ENCODE measurements at places on chromosomes 6 and 20.

DNA sequence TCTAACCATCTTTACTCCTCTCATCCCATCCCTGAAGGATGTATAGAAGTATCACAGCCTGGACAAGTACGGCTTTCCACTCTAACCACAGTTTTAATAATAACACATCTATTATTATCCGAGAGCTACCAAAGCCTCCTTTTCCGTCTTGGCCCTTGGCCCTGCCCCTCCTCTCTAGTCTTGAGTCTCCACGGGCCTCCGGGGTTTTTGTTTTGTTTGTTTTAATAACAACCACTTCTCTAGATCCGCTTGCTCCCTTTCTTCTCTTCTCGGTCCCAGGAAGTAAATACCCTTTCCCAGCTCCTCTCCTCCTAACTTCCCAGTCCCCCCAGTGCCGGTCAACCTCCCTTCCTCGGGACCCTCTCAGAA is 661 bp downstream of the LCA5 start:
- no peak for DNase-seq

- no peak for DNase-seq
These were observed 16.1 kb upstream of the LAMP5 start for GRCh38 chr20:9498322-9498721.

GRCh38 chr20:14885661-14886060 is 548.2 kb upstream of the FLRT3 start:
- no peak for DNase-seq

DNA sequence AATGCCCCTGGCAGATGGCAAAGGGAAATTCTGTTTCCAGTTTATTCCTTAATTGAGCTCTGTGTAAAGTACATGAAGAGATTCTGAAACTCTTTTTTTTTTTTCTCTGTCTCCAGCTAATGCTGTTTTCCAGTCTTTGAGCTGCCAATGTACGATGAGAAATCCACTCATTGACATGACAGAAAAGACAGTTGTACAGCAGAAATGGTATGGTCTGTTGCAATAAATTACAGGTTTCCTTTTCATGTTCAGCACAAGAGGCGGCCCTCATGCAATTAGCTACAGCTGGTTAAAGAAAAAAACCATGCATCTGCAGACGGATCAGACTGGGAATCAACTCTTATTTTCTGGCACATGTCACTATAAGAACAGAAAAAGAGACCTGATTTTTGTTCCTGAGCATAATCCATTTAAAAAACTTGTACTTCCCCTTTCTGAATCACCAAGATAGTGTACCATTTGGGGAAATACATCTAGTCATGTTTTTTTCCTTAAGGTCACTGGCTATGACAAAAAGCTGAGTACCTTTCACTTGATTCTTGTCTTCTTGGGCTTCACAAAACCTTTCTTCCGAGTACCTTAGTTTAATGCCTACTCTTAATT is 289.8 kb upstream of the PREP start:
- DNase-seq = no peak

- DNase-seq = no peak
These were observed 7.1 kb downstream of the CABLES2 start for GRCh38 chr20:62400021-62400420.

DNA sequence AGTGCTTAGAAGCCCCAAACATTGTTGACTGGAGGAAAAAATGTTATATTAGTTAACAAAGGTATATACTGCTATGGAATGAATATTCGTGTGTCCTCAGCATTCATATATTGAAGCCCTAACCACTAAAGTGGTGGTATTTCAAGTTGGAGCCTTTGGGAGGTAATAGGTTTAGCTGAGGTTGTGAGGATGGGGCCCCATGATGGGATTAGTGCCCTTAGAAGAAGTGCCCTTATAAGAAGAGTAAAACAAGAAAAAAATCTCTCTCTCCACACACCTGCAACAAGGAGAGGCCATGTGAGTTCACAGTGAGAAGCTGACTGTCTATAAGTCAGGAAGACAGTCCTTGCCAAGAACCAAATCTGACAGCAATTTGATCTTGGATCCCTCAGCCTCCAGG is 761.7 kb upstream of the FLRT3 start:
- no peak for DNase-seq

DNA sequence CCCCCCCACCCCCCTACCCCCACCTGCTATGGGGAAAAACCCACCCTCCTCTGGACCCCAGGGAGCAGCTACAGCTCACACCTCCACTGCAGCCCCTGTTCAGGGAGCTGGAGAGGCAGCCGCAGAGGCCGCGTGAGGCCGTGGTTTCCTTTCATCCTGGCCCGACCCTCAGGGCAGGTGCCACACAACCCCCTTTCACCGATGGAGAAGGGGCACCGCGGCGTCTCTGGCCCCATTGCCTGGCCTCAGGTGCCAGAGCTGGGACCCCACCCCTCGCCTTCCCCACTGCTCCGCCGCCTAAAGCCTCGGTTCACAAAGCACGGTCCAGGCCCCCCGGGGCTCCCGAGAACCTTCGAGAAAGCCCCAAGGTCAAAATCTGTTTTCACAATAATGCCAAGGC is 11.8 kb upstream of the KCNQ2 start:
- no peak for DNase-seq

DNA sequence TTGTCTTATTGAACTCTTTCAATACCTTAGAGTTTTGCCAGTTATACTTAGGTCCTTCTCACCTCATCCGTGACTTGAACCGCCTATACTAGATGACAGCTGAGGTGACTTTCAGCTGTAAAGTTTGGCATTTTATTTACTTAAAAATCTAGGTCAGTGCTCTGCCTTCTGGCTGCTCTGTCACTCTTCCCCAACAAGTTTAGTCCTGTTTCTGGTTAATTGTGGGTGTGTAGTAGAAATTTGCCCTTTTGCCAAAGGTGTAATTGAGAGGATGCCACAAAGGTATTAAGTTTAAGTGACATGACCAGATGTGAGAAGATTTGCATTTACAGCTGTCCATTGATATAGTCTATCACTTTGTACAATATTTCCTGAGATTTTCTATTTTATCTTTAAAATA is 106.2 kb downstream of the FARS2 start:
- DNase-seq = no peak

Measured in stimulated activated CD8-positive, alpha-beta memory T cell treated with anti-CD3 and anti-CD28 coated beads, Interleukin-4, amount 100 ng/mL, for 48 hours (primary cell).